SJSA1 (cell line): ENCODE measurements at places on chromosomes 11 and 22. TPM values are rescaled to one million over a fixed set of nuclear protein-coding genes. Genes with fewer than 3 reads are reported as not detected.

GRCh38 chr11:134178032-134178674, 45.6 kb downstream of the NCAPD3 start:
- no peak for DNase-seq

DNA sequence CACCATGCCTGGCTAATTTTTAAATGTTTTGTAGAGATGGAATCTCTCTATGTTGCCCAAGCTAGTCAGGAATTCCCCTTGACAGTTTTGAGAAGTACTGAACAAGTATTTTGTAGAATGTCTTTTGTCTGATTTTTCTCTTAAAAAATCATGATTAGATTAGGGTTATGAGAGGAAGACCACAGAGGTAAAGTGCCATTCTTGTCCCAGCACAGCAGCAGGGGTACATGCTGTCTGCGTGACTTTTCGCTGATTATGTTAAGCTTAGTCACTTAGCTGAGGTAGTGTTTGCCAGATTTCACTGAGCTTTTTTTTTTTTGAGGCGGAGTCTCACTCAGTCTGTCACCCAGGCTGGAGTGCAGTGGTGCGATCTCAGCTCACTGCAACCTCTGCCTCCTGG, 13.6 kb upstream of the NUP160 start:
- peak; percentile 61 for DNase-seq

DNA sequence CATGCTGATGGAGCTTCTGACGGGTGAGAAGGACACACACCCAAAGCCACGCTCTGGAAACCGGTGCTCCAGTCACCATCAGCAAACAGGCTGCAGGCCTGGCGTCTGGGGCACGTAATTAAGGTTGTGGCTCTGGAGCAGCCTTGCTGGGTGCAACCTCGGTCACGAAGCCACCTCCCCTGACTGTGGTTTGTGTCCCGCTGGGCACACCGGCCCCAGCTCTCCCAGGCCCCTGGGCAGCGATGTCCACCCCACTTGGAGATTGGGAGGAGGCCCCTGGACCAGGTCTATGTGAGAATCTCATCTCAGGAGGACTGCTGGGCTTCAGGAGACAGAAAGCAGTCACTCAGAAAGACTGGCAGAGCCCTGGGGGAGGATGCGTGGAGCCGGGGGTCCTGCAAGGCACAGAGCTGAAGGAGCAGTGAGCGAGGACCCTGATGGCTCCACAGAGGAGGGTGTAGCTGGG, 631.6 kb downstream of the BRD1 start:
- no peak for DNase-seq

DNA sequence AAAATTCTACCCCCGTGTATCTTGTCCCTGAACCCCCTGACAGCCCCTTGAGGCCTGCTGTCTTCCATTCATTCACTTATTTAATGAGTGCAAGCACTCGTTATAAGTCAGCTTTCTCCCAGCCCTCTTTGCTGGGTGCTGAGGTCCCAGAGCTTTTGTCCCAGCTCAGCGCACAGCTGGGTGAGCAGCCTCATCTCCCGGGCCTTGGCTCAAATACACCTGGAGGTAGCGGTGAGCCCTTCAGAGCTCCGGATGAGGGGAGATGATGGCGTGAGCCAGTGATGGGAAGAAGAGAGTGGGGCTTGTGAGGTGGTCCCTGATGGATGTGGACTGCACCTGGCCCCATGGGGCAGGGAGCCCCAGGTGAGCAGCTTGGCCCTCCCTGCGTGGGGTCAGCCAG, 18.1 kb upstream of the ARHGAP8 start:
- DNase-seq: no peak

The MISFA gene
- total RNA-seq: 0.32 and 0.91 TPM in 2 replicates

The C11orf86 gene
- not detected in 2 replicates for total RNA-seq
